ENCODE measurements at places on chromosomes 16 and 17.
A peak's percentile ranks its signal among the peaks of the same experiment; 100 is the strongest.

DNA sequence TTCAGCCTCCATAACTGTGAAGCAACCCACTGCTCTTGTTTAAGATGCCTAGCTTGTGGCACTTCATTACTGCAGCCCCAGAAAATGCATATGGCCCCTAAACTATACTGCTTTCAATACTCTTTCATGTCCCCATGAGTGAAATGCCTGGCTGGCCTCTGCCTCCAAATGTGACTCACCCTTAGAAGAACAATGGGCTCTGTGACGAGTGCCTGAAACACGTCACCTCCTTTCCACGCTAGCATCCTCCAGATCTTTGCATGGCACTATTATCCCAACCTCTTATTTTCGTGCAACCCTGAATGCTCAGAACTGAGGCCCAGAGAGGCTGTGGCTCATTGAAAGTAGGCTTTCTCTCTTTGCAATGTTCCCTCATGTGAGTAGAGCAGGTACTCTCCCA, 233.1 kb downstream of the CBLN1 start:
- no peak overlapping the region for H3K4me3 ChIP-seq
- no peaks in the 10 kb centered on the region for H3K36me3 ChIP-seq
- no peak for DNase-seq
- no peaks in the 10 kb centered on the region for H3K27me3 ChIP-seq
- H3K4me1 ChIP-seq = peaks cover 14% of the 10 kb centered on the region
- H3K27ac ChIP-seq = no peak overlapping the region

DNA sequence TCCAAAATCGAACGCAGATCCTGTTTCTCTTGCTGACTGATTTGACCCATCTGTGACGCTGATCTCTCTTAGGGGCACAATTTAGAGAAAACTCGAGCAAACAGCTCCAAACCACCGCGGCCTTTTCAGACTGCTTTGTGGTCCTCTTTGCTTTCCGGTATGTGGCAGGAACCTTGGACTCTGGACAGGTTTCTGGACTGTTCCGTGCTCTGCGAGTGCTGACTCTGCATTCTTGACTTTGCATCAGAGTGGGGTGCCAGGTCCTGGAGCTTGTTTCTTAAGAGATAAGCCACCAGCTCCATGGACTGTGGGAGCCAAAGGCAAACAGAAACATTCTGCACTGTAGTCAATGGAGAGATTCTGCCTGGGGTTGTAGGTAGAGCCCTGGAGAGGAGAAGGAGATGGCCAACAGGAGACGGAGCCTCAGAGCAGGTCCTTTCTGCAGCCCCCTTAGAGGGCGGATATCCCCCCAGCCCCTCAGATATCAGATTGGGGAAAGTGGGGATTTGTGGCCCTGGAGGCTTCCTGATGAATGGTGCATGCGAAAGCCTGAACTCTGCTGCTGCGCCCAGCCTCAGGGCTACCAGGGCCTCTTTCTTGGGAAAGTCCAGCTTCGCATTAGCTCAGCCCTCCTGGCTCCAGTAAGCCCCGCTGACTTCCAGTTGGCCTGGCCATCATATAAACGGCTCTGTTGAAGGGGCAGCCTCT, 65.6 kb downstream of the WIPI1 start:
- H3K4me3 ChIP-seq = no peak overlapping the region
- H3K27me3 ChIP-seq = no peaks in the 10 kb centered on the region
- H3K27ac ChIP-seq = no peak overlapping the region
- H3K4me1 ChIP-seq = no peaks in the 10 kb centered on the region
- H3K36me3 ChIP-seq = no peaks in the 10 kb centered on the region

DNA sequence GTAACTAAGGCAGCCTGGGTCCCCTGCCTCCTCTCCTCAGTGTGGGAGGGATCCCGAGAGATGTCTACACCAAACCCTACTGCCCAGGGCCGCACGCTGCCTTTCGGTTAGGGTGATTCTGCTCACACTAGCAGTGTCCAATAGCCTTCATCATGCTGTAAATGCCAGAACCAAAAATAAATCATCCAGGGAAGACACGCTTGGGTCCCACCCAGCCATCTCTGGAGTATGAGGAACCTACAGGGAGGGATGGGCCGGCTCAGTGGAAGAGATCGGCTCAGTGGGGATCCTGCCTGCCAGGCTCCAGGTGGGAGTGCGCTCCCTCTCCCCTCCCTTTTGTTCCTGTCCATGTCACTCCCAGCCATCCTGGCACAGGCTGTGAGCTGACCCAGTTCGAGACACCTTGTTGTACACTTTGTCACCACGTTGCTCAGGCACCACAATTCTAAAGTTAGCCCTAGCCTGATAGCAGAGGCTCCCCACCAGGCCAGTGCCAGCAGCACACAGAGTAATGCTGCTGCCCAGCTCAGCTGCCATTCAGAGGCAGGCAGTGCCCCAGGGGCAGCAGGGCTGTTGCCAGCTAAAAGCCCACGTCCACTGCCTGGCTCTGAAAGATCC, 24.5 kb downstream of the PEMT start:
- H3K27ac ChIP-seq = no peak overlapping the region
- no peak for DNase-seq
- no peaks in the 10 kb centered on the region for H3K36me3 ChIP-seq
- no peaks in the 10 kb centered on the region for H3K4me1 ChIP-seq

- no peaks in the 10 kb centered on the region for H3K4me1 ChIP-seq
- H3K36me3 ChIP-seq = no peaks in the 10 kb centered on the region
- H3K27me3 ChIP-seq = peaks cover 99% of the 10 kb centered on the region
Observed at GRCh38 chr17:49000943-49001342, 3.8 kb downstream of the IGF2BP1 start.

DNA sequence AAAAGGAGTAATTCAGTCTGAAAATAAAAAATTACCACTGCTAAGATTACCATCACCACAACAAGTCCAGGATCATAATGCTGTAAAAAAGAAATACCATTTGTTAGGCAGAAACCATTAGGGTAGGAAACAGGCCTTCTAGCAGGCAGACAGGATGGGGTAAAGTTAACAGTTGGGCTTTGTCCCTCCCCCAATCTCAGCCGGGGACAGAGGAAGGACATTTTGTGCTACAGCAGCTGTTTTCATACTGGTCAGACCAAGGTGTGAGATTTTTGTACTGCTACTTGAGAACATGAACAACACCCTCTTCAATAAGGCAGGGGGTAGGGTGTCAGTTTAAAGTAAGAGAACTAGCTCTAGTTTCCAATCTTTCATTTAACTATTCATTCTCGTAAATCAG, 49.2 kb upstream of the ITGA2B start:
- no peak overlapping the region for H3K27ac ChIP-seq
- no peak overlapping the region for H3K4me3 ChIP-seq
- peaks cover 12% of the 10 kb centered on the region for H3K36me3 ChIP-seq
- H3K27me3 ChIP-seq = no peaks in the 10 kb centered on the region
- no peaks in the 10 kb centered on the region for H3K4me1 ChIP-seq
- DNase-seq = peak; percentile 8

- no peaks in the 10 kb centered on the region for H3K36me3 ChIP-seq
- peaks cover 31% of the 10 kb centered on the region for H3K27me3 ChIP-seq
- H3K4me3 ChIP-seq = no peak overlapping the region
- no peak overlapping the region for H3K27ac ChIP-seq
- no peak for DNase-seq
- no peaks in the 10 kb centered on the region for H3K4me1 ChIP-seq
Observed at GRCh38 chr16:89084411-89084810, 9.2 kb upstream of the ACSF3 start.

- H3K27ac ChIP-seq = no peak overlapping the region
- H3K4me1 ChIP-seq = peaks cover under 1% of the 10 kb centered on the region
- no peak for DNase-seq
- H3K27me3 ChIP-seq = no peaks in the 10 kb centered on the region
Observed at GRCh38 chr16:1548727-1549126, 15.3 kb downstream of the TMEM204 start.

DNA sequence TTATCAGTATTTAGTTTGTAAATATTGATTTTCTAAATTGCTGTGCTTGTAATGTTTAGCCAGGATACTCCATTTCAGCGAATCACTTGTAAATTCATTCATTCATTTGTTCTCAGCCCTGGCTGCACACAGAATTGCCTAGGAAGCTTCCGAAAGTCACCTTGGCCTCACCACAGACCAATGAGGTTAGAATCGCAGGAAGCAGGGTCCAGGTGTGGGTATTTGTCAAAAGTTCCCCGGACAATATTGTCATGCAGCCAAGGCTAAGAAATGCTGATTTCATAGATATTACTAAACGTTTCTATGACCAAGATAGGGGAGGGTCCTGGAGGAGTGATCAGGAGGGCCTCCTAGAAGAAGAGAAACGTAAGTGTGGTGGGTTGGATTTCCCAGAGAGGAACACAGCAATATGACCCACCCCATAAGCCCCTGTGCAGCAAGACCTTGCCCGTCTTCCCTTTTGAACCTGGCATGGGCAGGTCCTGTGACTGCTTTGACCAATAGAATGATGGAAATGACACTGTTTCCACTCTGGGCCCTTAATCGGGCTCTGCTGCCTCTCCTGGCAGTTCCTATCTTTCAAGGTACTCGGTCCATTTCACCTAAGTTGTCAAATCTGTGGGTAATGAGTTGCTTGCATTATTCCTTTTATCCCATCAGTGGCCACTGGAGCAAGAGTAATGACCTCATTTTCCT, 238.7 kb downstream of the FOXL1 start:
- no peak overlapping the region for H3K27ac ChIP-seq
- no peaks in the 10 kb centered on the region for H3K4me1 ChIP-seq
- no peak overlapping the region for H3K4me3 ChIP-seq
- H3K27me3 ChIP-seq = peaks cover 97% of the 10 kb centered on the region
- H3K36me3 ChIP-seq = no peaks in the 10 kb centered on the region
- no peak for DNase-seq

DNA sequence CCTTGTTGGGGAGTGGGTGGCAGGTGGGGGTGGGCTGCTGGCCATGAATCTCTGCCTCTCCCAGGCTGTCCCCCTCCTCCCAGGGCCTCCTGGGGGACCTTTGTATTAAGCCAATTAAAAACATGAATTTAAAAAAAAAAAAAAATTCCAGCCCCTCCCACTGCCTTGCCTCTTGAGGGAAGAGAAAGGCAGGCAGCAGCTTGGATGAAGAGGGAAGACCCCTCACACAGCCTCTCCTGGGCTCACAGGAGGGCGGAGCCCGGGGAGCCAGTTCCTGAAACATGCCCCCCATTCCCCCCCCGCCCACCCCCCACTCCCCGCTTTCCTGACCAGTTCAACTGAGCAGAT, 1.8 kb upstream of the TCAP start:
- H3K4me3 ChIP-seq = no peak overlapping the region
- H3K27me3 ChIP-seq = no peaks in the 10 kb centered on the region
- no peak for DNase-seq

DNA sequence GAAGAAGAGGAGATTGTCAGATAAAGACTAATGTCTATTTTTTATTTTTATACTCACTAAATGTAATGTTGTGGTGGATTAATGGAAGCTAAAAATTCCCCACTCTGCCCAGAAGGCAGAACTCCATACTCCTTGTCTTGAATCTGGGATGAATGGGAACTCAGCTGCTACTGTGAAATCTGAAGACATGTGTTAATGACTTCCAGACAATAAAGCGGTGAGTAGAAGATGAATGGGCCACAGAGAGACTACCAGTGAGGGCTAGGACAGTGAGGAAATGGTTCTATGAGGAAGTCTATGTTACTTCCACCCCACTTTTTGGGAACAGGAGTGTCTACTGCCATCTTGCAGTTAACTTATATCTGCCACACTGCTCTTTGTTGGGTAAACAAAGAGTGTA, 726.9 kb downstream of the CDH8 start:
- H3K4me3 ChIP-seq = no peak overlapping the region
- no peaks in the 10 kb centered on the region for H3K27me3 ChIP-seq
- no peak for DNase-seq
- H3K36me3 ChIP-seq = no peaks in the 10 kb centered on the region

DNA sequence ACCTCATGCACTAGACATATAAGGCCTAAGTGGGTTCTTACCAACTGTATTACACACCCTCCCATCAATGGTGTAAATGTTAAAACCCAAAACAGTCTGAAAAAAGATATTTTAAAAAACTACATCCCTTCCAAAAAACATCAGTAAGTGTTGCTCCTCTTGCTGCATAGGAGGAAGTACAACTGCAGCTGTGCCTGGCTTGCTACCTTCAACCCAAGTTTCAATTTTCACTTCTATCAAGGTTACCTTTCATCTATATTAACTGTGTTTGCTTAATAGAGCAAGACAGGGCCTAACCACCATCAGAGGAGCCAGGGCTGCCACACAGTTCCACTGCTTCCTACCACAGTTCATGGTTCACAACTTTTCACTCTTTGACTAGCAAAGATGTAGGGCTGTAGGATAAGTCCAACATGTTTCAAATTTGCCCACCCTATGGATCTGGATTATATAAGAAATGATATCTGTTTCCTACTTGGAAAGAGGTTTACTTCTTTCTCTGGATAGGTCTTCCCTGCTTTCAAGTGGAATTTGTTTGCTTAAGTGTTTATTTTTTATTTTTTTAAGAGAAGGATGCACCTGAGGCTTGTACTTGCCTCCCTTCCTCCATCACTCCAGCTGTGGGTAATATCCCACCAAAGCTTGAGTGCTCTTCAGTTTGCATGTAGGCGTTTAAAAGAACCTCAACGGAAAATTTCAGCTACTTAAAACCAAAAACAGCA, 56.7 kb downstream of the GRB7 start:
- no peaks in the 10 kb centered on the region for H3K36me3 ChIP-seq
- H3K4me1 ChIP-seq = no peaks in the 10 kb centered on the region
- H3K27ac ChIP-seq = no peak overlapping the region
- no peak overlapping the region for H3K4me3 ChIP-seq
- no peak for DNase-seq
- H3K27me3 ChIP-seq = peaks cover 31% of the 10 kb centered on the region

DNA sequence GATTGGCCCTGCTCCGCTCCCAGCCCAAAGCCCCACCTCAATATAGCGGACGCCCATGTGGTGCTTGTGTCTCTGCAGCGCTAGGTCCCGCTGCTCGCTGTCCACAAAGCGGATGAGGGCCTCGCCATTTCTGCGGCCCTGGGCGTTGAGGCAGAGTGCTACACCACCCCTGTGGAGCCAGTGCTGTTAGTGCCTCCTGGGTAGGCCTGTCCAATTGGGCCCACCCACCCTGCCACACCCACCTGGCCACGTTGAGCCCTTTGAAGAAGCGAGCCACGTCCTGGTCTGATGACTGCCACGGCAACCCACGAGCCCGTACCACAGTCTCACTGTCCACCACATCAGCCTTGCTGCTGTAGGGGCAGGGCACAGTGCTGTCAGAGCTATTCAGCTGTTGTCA, 3.6 kb downstream of the ESRP2 start:
- no peak overlapping the region for H3K27ac ChIP-seq
- peaks cover 18% of the 10 kb centered on the region for H3K4me1 ChIP-seq
- H3K36me3 ChIP-seq = no peaks in the 10 kb centered on the region
- H3K27me3 ChIP-seq = no peaks in the 10 kb centered on the region

DNA sequence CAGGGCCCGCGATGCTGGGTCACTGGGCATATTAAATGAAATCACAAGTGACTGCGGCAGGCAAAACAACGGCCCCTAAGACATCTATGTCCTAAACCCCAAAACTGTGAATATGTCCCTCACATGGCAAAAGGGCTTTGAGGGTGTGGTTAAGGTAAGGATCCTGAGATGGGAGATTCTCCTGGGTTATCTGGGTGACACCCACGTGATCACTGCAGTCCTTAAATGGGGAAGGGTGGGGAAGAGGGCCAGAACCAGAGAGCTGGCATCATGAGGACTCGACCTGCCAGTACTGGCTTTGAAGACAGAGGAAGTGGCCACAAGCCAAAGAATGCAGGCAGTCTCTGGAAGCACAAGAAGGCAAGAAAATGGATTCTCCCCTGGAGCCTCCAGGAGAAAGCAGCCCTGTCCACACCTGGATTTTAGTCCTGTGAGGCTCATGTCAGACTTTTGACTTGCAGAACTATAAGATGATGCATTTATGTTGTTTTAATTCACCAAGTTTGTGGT, 12.5 kb downstream of the COTL1 start:
- H3K4me3 ChIP-seq = no peak overlapping the region
- DNase-seq = no peak
- no peak overlapping the region for H3K27ac ChIP-seq
- H3K27me3 ChIP-seq = no peaks in the 10 kb centered on the region
- H3K36me3 ChIP-seq = peaks cover 7% of the 10 kb centered on the region

- H3K4me3 ChIP-seq = no peak overlapping the region
- no peaks in the 10 kb centered on the region for H3K4me1 ChIP-seq
- H3K36me3 ChIP-seq = no peaks in the 10 kb centered on the region
- no peak for DNase-seq
- H3K27me3 ChIP-seq = no peaks in the 10 kb centered on the region
Observed at GRCh38 chr16:26189536-26189935, 497.8 kb downstream of the HS3ST4 start.
